ENCODE measurements at places on chromosomes 11 and 22.
A peak's percentile ranks its signal among the peaks of the same experiment; 100 is the strongest.

DNA sequence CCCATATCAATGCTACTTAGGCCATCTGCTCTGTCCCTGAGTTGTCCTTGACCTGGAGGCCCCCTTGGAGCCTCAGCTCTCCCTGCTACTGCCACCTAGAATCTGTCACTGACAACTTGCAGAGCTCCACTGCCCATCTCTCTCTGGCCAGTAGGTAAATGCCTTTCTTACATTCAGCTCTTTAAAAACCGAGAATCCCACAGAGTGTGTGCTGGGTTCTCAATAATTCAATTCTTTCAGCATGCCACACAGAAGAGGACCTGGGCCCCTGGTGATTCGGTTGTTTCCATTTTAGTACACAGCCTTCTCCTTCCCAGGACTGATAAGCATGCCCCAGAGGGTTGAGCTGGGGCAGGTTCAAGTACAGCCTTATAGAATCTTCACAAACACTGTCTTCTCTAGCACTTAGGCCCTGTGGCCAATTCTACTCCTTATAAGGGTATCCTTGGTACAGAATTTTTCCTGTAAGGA lies 22.0 kb upstream of the IPO7 start:
- peak; percentile 4 for DNase-seq

DNA sequence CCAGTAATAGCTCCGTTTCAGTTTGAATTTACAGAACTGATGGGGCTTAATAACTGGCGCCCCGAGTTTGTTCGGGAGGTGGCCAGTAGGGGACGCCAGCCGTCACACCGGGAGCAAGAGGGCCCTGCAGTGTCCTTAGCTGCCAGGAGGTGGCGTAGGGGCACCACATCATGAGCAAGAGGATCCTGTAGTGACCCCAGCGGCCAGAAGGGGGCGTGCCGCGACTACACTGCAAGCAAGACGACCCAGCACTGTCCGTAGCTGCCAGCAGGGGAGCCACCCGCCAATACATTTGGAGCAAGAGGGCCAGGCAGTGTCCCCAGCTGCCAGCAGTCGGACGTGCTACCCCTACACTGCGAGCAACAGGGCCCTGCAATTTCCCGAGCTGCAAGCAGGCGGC lies 663.7 kb upstream of the B3GAT1 start:
- peak; percentile 26 for DNase-seq

DNA sequence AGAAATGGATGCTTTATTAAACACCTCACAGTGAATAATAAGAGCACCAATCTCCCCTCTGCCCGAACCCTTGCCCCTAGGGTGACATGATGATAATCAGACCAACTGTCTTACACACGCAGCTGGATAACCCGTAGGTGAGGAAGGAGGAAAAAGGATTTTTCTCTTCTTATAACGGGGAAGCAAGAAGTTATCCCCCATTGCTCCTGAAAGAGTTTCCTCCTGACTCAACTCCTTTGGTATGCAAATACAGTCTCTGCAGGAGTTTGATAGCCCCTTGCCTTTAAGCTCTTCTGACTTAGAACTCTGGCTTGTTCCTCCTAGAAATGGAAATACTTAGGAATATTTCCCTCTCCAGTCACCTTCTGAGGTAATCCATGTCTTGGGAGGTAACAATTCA lies 455.8 kb downstream of the TMEM135 start:
- DNase-seq, result no peak

GRCh38 chr11:29258411-29258810 lies 758.4 kb downstream of the KCNA4 start:
- no peak for DNase-seq

DNA sequence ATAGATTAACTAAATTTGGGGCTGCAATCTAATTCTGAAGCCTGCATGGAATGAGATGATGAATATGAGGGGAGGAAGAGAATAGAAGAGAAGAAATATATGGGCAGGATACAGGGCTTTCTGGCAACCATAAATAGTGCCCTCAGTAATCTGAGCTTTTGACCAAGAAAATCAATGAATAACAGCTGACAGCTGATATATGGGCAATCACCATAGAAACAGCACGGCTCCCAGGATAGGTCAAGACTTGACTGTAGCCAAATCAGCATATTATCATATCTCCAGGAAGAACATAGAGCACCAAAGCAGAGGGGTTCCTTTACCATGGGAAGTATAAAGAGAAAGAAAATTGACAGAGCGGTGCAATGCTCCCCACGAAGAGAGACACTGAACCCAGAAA lies 643.8 kb upstream of the TENM4 start:
- no peak for DNase-seq

GRCh38 chr11:122099374-122100036 lies 16.5 kb downstream of the BLID start:
- no peak for DNase-seq

DNA sequence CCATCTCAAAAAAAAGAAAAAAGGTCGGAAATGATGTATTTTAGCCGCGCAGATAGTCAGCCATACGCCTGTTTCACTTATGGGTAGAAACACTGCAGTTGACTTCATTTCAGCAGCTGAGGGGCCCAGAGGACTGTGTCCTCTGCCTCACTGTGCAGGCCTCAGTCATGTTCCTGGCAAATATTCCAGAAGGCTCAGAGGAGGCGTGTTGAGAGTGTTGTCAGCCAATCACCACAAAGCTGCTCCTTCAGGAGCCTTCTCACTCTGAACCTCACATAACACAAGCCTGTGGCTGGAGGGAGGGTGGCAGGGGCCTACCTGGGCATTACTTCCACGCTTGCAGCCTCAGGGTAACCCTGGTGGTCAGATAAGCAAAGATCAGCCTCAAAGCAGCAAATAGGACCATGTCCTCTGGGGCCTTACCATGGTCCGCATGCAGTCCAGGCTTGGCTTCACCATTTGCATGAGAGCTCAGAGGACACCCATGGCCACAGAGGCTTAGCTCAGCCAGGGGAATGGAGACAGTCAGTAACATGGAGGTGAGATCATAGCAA lies 17.3 kb upstream of the TREH start:
- DNase-seq, result no peak

DNA sequence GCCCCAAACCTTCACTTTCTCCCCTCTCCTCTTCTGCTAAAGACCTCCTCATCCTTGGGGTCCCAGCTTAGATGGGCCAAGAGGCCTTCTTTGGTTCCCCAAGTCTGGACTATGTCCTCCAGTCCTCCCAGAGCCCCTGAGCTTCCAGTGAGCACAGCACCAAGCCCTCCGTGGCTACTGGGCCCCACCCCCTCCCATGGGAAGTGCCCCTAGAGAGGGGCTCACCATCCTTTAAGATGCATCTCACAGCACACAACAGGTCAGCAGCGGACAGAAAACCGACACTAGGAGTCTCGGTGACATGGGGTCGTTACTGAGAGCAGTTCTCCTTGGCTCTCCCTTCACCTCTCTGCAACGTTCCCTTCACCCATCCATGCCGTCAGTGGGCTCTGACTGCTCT lies 2.7 kb downstream of the LRRC32 start:
- no peak for DNase-seq

- no peak for DNase-seq
These were observed 98.7 kb downstream of the MPPED1 start for GRCh38 chr22:43510281-43511070.

DNA sequence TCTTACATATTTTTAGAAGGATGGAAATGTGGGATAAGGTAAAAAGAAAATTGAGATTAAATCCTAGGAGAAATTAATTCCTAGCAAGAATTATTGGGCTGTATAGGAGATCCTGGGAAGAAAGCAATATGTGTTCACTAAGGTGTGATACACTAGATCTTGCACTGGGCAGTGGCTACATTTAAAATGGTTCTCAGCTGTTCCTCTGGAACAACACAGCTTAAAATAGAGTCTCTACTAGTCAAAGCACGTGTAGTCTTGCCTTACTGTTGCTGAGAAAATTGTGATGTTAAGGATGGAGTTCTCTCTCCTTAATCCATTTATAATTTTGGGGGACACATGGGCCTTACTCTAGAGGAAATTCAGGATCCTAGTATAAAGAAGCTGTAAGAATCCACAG lies 54.9 kb downstream of the EXT2 start:
- DNase-seq, result no peak

- no peak for DNase-seq
These were observed 555.6 kb upstream of the LARGE1 start for GRCh38 chr22:34475886-34476285.

- DNase-seq, result no peak
These were observed 716 bp downstream of the AMOTL1 start for GRCh38 chr11:94768602-94769541.

- no peak for DNase-seq
These were observed 242.0 kb downstream of the BRD1 start for GRCh38 chr22:49585461-49586243.

DNA sequence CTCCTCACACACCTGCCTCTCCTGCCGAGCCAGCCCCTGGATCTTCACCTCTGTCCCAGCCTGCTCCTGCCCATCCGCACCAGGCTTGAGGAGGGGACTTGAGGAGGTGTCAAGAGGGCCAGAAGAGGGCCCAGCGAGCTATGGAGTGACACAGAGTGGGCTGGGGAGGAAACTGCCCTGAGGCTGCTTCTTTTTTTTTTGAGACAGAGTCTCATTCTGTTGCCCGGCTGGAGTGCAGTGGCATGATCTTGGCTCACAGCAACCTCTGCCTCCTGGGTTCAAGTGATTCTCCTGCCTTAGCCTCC lies 21.9 kb upstream of the CDON start:
- DNase-seq, result no peak

DNA sequence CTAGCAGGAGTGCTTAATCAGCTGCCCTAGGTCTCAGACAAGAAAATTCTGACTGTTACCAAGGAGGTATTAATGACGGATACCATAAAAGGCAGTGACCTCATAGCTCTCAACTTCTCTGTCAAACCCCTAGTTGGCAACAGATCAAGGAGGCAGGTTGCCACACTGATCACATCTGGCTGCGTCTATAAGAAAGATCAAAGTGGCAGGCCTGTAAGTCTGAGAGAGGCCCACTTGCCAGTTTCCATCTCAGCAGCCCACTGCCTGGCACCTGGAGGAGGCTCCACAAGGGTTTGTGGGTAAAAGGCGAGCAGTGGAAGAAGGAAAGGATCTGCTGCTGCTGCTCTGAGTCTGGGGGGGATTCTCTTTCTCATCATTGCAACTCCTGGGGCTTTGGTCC lies 239.6 kb upstream of the MPPED2 start:
- no peak for DNase-seq

DNA sequence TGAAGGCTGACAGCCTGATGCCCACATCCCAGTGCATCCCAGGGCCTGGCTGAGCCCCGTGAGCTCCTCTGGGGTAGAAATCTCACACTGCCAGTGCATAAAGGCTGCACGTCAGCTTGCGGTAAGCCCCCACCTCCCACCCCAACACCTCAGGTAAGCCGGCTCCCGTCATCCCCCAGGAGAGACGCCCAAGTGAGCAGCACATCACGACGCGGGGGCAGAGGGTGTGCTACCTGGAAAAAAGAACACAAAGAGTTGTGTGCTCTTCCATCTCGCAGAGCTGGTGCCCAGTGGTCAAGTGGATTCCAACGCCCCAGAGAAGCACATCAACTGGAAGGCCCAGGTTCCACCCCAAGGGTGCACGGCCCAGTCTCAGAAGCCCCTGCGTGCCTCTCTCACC lies 50.0 kb downstream of the IGSF9B start:
- no peak for DNase-seq

- DNase-seq, result no peak
These were observed 7.5 kb downstream of the ARHGAP32 start for GRCh38 chr11:129184581-129184980.

- DNase-seq, result no peak
These were observed at the start of gene OR8K3 for GRCh38 chr11:56314844-56315243. OR8K3 (plus strand) TSS chr11:56315144; CDS start chr11:56318307, 3,163 bp downstream.

DNA sequence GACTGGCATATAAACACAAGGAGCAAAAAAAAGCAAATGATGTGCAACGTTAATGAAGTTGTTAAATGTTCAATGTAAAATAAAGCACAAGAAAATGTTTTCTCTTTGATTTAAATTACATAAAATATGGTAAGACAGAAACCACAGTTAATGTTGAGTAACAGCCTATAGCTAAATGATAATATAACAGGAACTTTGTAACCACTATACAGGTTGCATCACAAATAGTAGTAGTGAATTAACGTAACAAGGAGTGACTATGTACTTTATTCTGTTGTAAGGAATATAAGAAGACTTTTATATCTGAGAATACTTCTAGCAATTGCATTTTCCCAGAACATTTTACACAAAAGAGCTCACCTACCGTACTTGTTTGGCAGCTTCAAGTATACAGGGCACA lies 16.9 kb downstream of the SAAL1 start:
- no peak for DNase-seq

GRCh38 chr11:65295001-65295400 lies 19.7 kb upstream of the CDC42EP2 start:
- no peak for DNase-seq

DNA sequence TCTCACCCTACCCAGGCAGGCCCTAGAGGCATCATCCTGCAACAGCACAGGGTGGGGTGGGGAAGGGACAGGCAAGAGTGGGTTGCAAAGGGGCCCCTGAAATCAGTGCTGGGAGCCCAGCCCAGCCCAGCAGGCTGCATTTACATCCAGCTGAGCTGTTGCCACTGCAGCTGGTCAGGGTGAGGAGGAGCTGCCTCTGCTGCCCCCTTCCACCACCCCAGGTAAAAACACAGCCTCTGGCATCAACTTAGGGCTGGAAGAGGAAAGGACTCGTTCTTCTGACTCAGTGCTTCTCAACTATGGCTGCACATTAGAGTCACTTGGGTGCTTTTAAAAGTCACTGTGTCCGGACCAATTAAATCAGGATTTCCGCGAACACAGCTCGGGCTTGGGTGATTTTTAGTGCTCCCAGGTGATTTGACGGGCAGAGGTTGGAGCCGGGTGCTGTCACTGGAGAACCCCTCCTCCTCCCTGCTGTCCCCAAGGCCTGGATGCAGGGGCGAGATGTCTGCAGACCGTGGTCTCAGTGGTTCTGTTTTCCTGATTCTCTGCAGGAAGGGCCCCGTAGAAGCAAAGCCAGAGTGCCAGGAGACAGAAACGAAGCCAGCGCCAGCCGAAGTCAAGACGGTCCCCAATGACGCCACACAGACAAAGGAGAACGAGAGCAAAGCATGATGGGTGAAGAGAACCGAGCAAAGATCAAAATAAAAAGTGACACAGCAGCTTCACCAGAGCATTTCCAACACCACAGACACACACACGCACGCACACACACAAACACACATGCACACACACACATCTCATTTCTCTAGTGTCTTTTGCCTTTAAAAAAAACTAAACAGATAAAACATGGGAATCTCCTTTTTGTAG lies 39.4 kb upstream of the TTC12 start:
- DNase-seq, result no peak

All from PC-9 (cell line).